Cerebellar nuclear complex (tissue), 1 donor: ENCODE measurements at places on chromosomes 13 and 19.

- DNase-seq = no peak
These were observed 175.2 kb downstream of the PDS5B start for GRCh38 chr13:32761472-32761871.

GRCh38 chr13:99226513-99226912, 25.9 kb downstream of the UBAC2 start:
- DNase-seq = no peak

DNA sequence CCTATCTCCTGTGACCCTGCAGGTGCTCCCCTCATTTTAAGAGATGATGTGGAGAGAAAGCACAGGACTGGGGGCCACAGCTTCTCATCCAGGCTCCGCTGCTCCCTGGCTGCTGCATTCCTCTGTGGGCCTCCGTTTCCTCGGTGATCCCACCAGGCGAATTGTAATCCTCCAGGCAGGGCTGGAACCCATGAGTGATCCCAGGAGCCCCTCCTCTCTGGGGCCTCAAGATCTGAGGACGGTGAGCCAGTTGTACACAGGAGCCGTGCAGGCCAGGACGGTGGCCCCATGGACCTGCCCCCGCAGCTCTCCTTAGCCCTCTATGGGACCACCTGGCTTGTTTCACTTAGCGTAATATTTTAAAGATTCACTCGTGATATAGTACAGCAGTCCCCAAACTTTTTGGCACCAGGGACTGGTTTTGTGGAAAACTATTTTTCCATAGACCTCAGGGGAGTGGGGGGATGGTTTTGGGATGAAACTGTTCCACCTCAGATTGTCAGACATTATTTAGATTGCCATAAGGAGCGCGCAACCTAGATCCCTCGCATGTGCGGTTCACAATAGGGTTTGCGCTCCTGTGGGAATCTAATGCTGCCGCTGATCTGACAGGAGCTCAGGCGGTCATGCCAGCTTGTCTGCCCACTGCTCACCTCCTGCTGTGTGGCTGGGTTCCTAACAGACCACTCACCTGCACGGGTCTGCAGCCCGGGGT, 5.6 kb downstream of the FFAR3 start:
- DNase-seq = no peak

DNA sequence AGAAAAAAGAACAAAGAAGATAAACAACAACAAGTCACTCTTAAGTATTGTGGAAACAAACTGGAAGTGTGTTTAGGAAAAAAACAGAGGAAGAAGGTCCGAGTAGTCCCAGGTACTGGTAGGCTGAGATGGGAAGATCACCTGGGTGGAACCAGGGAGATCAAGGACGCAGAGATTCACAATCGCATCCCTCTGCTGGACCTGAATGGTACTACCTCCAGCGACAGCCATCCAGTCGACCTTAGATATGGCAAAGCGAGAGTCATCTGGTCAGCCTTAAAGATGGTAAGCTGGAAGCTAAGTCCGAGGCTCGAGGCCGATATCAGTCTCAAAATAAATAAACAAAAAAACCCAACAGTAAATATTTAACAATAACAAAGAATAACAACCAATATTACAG, 44.9 kb upstream of the ZNF91 start:
- DNase-seq = no peak

DNA sequence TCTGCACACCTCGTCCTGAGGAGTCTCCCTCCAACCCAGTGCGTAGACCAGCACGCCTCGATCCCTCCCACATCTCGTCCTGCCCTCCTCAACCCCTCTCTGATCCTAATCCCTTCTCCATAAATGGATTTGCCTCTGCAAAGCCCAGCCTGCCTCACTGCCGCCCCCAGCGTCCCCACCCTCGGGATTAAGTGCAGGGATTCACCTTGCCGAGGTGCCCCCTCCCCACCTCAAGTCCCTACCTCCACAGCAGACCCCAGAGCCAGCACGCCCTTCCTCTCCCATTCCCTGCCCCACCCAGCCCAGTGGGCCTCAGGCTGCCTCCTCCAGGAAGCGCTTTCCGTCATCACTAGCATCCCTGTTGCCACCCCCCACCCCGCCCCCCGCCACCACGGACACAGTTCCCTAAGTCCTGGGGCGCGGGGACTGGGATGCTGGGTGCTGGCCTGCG, 4.0 kb downstream of the KLF16 start:
- DNase-seq = no peak

DNA sequence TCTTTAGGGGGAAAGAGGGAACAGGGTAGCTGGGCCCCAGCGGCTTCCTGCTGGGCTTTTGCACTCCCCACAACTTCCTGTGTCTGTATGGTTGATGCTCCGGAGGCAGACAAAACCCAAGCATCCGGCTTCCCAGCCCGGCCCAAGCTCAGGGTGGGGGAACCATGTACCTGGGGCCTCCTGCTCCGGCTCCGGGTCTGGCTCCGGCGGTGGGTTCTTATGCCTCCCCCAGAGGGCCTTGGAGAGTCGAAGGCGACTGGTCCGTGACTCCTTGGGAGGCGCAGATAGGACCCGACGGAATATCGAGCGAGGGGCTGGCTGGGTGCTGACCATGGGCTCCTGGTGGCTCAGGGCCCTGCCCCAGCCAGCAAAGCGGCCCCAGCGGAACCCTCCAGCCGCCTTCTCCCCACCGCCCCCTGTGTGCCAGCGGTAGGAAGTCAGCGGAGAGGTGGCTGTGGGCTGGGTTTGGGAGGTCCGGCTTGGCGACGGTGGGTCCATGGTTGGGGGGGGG, 428 bp downstream of the RASAL3 start:
- DNase-seq = no peak

DNA sequence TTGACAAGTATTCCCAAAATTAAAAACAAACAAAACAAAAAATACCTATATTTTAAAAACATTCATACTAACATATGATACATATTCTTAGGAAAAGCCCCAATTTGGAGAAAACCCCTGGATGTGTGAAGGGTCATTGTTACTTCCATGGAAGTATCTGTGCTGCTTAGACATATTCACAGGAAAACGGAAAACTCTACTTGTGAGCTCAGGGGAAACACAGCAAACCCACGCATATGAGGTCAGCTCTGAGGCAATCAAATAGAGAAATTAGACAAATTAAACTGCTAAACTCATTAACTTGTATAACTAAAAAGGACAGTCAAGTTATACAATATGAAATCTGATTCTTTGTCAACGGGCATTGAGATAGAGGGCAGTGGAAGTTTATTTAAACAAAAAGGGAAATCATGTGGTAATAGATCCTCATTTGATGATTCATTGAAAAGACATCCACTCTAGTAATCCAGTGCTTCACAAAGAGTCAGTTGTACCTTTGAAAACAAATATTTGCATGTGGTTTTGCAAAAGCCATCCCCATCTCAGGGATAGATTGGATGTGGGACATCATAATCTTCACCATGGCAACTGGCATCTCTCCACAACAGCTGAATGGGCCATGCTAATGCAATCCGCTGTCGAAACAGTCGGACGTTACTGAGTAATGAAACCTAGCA, 423.4 kb downstream of the ITGBL1 start:
- DNase-seq = no peak
